ENCODE measurements at places on chromosomes 12 and 14.

DNA sequence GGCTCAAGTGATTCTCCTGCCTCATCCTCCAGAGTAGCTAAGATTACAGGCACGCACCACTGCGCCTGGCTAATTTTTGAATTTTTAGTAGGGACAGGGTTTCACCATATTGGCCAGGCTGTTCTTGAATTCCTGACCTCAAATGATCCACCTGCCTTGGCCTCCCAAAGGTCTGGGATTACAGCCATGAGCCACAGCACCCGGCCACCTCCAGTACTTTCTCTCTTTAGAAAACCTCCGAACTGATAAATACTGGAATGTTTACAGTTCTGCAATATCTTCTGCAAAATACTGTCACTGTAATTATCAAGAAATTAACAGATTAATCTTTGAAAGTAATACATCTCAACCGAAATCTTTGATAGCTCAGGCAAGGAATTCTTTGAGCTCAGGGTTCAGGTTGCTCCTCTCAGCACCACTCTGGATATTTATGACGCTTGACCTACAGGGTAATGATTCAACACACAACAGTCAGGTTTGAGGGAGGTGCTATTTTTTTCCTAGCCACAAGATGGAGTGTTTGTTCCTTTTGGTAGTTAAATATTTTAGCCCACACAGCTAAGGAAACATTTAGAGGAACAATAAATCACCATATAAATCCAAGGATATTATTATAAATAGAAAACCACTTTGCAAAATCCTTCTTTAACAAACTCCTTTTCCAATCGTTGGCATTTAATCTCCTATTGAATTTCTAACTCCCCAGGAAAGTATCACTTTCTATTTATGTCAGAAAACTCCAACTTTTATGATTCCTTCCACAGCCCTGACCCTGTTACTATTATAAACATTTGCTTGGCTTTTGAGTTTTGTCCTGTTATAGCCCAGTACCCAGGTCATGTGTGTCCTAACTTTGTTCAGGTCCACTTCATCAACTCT is 48.6 kb upstream of the GTF2A1 start:
- no peak for DNase-seq

DNA sequence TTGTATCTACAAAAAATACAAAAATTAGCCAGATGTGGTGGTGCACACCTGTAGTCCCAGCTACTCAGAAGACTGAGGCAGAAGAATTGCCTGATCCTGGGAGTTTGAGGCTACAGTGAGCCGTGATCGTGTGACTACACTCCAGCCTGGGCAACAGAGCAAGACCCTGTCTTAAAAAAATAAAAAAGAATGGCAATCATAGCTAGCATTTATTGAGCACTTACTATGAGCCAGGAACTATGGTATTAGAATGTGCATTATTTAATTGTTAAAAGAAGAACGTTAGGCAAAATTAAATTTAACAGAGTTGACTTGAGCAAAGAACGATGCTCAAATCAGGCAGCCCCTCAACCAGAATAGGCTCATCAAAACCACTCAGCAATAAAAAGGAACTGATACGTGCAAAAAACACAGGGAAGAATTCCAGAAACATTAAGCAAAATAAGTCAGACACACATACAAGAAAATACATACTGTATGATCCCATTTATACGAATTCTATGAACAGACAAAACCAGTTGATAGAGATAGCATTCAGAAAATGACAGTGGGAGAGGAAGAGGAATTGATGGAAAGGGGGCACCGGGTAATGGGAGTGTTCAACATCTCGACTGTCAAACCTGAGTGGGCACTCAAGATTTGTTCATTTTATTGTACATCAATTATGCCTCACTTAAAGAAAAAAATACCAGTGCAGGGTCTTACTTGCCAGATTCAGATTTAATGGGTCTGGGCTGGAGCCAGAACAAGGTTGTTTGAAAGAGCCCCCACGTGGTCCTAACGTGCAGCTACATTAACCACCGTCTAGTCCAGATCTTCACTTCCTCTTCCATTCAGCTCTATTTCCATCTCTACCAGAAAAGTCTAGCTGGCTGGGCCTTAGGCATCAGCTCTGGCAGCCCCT is 8.0 kb downstream of the SCNN1A start:
- peak; percentile 50 for DNase-seq

- peak; percentile 28 for DNase-seq
Observed at GRCh38 chr12:93982771-93983315, 165.5 kb upstream of the PLXNC1 start.

GRCh38 chr12:123707466-123707865 is 4.7 kb upstream of the ATP6V0A2 start:
- DNase-seq: no peak

- peak; percentile 56 for DNase-seq
Observed at GRCh38 chr12:57844709-57845477, 1.6 kb downstream of the CTDSP2 start.

GRCh38 chr12:77064896-77065360 is 441 bp downstream of the E2F7 start:
- DNase-seq: peak; percentile 54

DNA sequence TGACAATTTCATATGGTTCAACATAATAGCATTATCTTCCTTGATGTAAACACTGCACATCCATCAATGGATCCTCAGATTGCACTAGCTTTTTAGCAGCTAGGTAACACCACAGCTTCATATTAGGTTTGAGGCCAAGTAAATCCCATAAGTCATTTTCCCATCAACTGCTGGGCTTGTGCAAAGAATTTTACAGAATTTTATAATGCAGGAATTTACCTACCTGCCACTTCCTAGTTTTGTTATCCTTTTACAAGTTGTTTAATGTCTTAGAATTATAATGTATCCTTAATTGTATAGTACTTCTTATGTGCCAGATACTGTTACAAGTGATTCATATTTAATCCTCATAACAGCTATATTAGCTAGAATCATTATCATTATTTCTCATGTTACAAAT is 36.4 kb downstream of the CPNE8 start:
- DNase-seq: no peak

DNA sequence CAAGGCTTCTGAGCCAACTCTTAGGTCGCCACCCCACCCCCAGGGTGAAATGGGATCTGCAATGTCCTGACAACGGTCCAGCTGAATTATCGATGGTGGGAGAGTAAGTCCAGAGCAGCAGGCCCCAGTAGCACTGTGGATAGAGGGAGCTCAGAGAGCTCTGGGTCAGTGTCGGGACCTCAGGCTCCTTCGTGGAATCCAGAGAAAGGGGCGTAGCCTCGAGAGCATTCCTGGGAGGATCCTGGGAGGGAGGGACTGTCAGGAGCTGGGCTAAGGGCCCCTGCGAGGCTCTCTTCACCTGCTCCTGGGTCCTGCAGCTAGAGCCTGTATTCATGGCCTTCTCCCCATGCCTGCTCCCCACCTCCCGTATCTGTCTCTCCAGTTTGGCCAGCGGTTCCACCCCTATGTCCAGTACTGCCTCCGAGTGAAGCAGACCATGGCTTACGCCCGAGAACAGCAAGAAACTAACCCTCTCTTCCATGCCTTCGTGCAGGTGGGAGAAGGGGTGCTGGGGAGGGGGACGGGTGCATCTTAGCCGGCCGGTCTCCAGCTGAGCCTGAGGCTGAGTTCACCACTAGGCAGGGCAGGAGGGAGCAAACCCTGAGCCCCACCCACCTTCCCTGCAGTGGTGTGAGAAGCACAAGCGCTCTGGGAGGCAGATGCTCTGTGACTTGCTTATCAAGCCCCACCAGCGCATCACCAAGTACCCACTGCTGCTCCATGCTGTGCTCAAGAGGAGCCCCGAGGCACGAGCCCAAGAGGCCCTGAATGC is 6.6 kb downstream of the PLEKHG6 start:
- no peak for DNase-seq

GRCh38 chr14:88476214-88476774 is 78.5 kb downstream of the PTPN21 start:
- no peak for DNase-seq

- DNase-seq: no peak
Observed at GRCh38 chr14:91841065-91841464, 26.3 kb downstream of the TC2N start.

- no peak for DNase-seq
Observed at GRCh38 chr14:52352569-52352968, 38.5 kb downstream of the PTGER2 start.

DNA sequence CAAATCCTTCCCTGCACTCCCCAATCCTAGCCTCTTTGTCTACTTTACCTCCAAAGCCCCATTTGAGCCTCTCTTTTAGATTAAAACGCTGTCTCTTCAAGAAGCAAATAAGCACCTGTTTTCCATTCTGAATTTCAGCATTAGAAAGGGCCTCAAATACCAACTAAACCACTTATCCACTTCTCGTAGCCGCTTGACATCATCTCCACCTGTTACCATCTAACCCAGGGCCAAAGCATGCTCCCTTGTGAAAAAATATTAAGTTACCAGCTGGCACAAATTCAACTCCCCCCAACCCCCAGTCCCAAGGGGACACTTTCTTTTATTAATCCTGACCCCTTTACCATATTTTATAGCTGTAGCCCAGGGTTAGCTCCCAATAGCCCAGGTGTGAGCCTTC is 43.1 kb downstream of the GPHB5 start:
- DNase-seq: no peak

- no peak for DNase-seq
Observed at GRCh38 chr12:89346741-89347324, 5.5 kb downstream of the DUSP6 start.

- DNase-seq: no peak
Observed at GRCh38 chr12:97912943-97913342, 450.3 kb downstream of the RMST start.

DNA sequence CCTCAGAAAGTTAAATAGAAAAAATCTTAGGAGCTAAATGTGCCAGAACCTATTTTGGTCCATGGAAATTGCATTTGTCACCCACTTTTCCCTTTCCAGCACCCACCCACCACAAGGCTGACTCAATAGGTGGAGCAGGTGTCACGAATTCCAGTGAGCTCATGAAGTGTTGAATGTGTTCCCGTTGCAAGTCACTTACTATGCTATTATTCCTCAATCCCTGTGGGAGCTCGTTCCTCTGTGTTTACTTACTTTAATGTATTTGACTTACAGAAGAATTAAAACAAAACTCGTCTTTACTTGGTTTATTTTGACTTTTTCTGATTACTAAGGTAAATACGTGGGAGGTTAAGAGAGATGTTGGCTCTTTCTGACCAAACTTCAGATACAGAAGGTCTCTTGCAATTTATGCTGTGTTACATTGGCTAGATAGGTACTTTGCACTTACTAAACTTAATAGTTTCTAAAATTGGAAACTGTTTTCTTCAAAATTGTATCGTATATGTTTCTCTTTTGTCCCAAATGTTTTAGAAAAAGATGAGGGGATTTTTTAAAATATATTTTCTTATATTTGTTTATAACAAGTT is 269.4 kb upstream of the NOVA1 start:
- DNase-seq: no peak

- no peak for DNase-seq
Observed at GRCh38 chr14:93042968-93043940, 72.5 kb downstream of the ITPK1 start.
